ENCODE measurements at places on chromosomes 7 and 10. TPM values are rescaled to one million over a fixed set of nuclear protein-coding genes. Genes with fewer than 3 reads are reported as not detected.

TCERG1L gene
- total RNA-seq = not detected

PRPS1L1 gene
- not detected for total RNA-seq

RBM28 gene
- total RNA-seq = 22.1 TPM

AKR1B15 gene
- not detected for total RNA-seq

CXCL12 gene
- 0.46 TPM for total RNA-seq

SLC26A5 gene
- not detected for total RNA-seq

GIMAP8 gene
- total RNA-seq = not detected

TACR2 gene
- total RNA-seq = 0.23 TPM

PPP1R17 gene
- total RNA-seq = not detected

THNSL1 gene
- total RNA-seq = 0.58 TPM

SEC24C gene
- 66.1 TPM for total RNA-seq

TAS2R41 gene
- not detected for total RNA-seq

ZNF503 gene
- 9.6 TPM for total RNA-seq

ITPRID1 gene
- total RNA-seq = not detected

TRPV5 gene
- not detected for total RNA-seq

STAG3 gene
- 0.69 TPM for total RNA-seq

GALNT17 gene
- 0.12 TPM for total RNA-seq

GSAP gene
- total RNA-seq = 3.0 TPM

ZNF488 gene
- 2.1 TPM for total RNA-seq

ACSL5 gene
- 3.3 TPM for total RNA-seq

NEURL1 gene
- total RNA-seq = 1.3 TPM

CPED1 gene
- 2.1 TPM for total RNA-seq

PTN gene
- total RNA-seq = 21.5 TPM

All from epithelial cell of proximal tubule (primary cell).